ENCODE measurements at places on chromosomes 1 and 21. TPM values are rescaled to one million over a fixed set of nuclear protein-coding genes. Genes with fewer than 3 reads are reported as not detected.

Gene L1TD1
- not detected for total RNA-seq

Gene FPGT
- 6.0 TPM for total RNA-seq

Gene SPATC1L
- 1.5 TPM for total RNA-seq

Gene ATP6V1G3
- not detected for total RNA-seq

Gene STK40
- 109 TPM for total RNA-seq

Gene LRRC38
- 5.0 TPM for total RNA-seq

Gene S100A9
- 57.4 TPM for total RNA-seq

Gene ANGPTL7
- total RNA-seq, result 0.56 TPM

Gene NBPF12
- total RNA-seq, result 2.1 TPM

GRCh38 chr1:196400478-196401451 is 207.5 kb downstream of the KCNT2 start:
- no peaks in the 10 kb centered on the region for H3K27me3 ChIP-seq
- no peak overlapping the region for H3K27ac ChIP-seq
- H3K4me3 ChIP-seq, result no peak overlapping the region

DNA sequence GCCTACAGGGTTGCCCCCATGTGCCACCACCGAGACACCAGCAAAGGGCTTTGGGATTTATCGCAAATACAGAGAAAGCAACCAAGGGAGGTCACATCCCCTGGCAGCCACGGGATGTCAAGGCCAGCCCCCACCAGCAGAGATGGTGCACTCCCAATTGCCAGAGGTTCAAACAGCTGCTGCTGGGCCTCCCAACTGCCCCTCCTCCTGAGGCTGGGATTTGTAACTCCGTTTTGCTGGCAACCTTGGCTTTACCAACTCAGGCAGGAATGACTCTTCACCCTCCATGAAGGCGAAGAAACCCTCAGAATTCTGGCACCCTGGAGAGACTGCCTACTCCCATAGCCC is 11.6 kb downstream of the TMEM53 start:
- H3K36me3 ChIP-seq, result no peaks in the 10 kb centered on the region
- H3K4me3 ChIP-seq, result no peak overlapping the region

DNA sequence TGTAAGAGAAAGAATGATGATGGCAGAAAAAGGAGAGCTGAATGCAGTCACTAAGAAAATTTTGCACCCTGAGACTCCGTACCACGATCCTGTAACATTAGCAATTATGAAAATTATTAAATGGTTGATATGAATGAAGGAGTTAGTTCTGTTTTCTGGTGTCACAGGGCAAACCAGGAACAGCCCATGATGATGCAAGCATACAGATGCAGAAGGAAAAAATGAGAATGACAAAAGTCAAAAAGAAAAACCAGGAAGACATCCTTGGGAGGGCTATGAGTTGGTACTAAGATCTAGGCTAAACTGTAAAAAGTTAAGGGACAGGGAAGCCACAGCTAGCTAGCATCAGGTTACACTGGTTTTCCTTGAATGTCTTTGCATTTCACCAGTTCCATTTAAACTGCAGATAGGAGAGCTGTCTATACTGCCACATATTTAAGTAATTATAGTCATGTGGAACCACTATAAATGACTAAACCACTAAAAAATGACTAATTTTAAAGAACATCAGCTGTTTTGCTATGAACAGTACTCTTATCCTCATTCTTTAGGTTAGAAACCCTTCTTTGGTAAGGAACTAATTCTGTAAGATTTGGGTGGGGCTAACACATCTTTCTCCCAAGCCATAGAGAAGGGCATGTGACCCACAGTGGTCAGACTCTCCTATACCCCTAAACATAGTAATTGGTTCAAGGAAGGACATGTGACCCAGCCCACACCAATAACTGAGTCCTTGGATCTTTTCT is 11.4 kb downstream of the DOCK7 start:
- H3K4me1 ChIP-seq, result peaks cover 4% of the 10 kb centered on the region
- no peak overlapping the region for H3K27ac ChIP-seq
- no peaks in the 10 kb centered on the region for H3K27me3 ChIP-seq
- H3K4me3 ChIP-seq, result no peak overlapping the region
- no peak for DNase-seq
- H3K36me3 ChIP-seq, result no peaks in the 10 kb centered on the region

GRCh38 chr1:229507502-229507901 is 639 bp downstream of the NUP133 start:
- H3K4me1 ChIP-seq, result peaks cover 18% of the 10 kb centered on the region
- H3K36me3 ChIP-seq, result no peaks in the 10 kb centered on the region
- no peak for DNase-seq
- peak overlapping the region; percentile 91 for H3K4me3 ChIP-seq
- peak overlapping the region; percentile 94 for H3K27ac ChIP-seq
- H3K27me3 ChIP-seq, result no peaks in the 10 kb centered on the region

GRCh38 chr1:5501206-5501930 is 490.9 kb downstream of the NPHP4 start:
- no peak overlapping the region for H3K27ac ChIP-seq
- H3K4me1 ChIP-seq, result no peaks in the 10 kb centered on the region
- H3K27me3 ChIP-seq, result peaks cover 5% of the 10 kb centered on the region
- no peaks in the 10 kb centered on the region for H3K36me3 ChIP-seq

GRCh38 chr1:183262628-183263200 is 76.7 kb downstream of the LAMC2 start:
- H3K4me3 ChIP-seq, result no peak overlapping the region
- H3K4me1 ChIP-seq, result no peaks in the 10 kb centered on the region
- peaks cover 6% of the 10 kb centered on the region for H3K27me3 ChIP-seq
- H3K36me3 ChIP-seq, result no peaks in the 10 kb centered on the region
- H3K27ac ChIP-seq, result no peak overlapping the region

- H3K27me3 ChIP-seq, result peaks cover 61% of the 10 kb centered on the region
- no peaks in the 10 kb centered on the region for H3K36me3 ChIP-seq
- H3K4me3 ChIP-seq, result peak within 1 kb of the TSS; percentile 60
Measured at GRCh38 chr1:245154429-245155271, at the start of gene KIF26B. Gene KIF26B, plus strand, starts transcription at chr1:245154985. Its CDS starts 440 bp downstream, at chr1:245155425.

DNA sequence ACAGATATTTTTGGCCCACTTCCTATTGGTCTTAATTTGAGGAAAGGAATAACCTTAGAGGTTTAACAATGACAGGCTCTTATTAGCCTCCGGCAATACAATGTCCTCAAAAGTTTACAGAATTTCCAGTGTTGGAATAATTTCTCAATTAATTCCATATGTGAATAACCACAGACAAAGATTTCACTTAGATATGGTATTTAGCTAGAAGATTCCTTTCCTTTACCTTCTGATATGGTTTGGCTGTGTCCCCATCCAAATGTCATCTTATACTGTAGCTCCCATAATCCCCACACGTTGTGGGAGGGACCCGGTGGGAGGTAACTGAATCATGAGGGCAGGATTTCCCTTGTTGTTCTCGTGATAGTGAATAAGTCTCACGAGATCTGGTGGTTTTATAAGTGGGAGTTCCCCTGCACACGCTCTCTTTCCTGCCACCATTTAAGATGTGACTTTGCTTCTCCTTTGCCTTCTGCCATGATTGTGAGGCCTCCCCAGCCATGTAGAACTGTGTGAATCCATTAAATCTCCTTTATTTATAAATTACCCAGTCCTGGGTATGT is 54.9 kb upstream of the RGS7 start:
- no peaks in the 10 kb centered on the region for H3K36me3 ChIP-seq
- H3K4me3 ChIP-seq, result no peak overlapping the region
- no peak for DNase-seq
- H3K27me3 ChIP-seq, result no peaks in the 10 kb centered on the region

GRCh38 chr1:235642011-235642942 is 7.3 kb downstream of the GNG4 start:
- no peaks in the 10 kb centered on the region for H3K4me1 ChIP-seq
- DNase-seq, result no peak
- no peak overlapping the region for H3K4me3 ChIP-seq
- H3K27ac ChIP-seq, result no peak overlapping the region
- peaks cover 9% of the 10 kb centered on the region for H3K27me3 ChIP-seq

GRCh38 chr1:42524330-42524729 is 61.2 kb downstream of the CCDC30 start:
- no peak overlapping the region for H3K27ac ChIP-seq
- H3K4me1 ChIP-seq, result no peaks in the 10 kb centered on the region
- no peak overlapping the region for H3K4me3 ChIP-seq
- no peaks in the 10 kb centered on the region for H3K27me3 ChIP-seq

DNA sequence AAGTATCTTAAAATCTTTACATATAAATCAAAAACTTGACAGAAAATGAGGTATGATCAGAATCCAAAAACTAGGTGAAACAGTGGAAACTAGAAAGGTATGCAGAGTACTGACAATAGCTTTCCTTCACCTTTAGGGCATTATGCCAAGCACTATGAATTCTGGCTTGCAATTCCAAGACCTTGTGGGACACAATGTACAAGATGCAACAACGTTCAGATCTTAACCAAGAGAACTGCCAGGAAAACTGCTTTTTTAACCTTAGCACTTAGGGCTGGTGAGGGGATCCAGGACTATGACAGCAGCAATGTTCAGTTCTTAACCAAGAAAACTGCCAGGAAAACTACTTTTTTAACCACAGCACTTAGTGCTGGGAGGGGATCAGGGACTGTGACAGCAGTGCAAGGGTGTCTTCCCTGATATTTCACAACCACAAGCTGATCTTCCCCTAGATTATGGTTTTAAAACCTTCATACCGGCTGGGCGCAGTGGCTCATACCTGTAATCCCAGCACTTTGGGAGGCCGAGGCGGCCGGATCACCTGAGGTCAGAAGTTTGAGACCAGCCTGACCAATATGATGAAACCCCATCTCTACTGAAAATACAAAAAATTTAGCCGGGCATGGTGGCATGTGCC is 22.3 kb downstream of the FOXJ3 start:
- peaks cover 44% of the 10 kb centered on the region for H3K4me1 ChIP-seq
- no peaks in the 10 kb centered on the region for H3K36me3 ChIP-seq
- no peaks in the 10 kb centered on the region for H3K27me3 ChIP-seq
- H3K27ac ChIP-seq, result no peak overlapping the region
- H3K4me3 ChIP-seq, result no peak overlapping the region

DNA sequence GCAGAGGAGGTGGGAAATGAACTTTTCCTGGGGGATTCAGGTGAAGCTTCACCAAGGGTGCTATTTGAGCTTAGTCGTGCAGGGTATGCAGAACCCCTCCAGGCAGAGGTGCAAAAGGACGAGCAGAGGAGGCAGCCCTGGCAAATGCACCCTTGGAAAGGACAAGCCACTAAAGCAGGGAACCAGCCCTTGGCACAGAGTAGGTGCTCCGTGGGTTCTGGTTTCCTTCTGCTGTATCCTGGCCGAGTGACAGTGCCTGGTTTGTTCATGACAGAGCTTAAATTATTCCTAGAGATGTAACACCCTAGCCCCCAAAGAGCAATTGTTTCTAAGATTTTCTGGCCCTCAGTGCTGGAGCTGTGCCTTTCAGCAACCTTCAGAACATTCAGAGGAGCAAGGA is 73.4 kb upstream of the SYT6 start:
- no peaks in the 10 kb centered on the region for H3K27me3 ChIP-seq
- DNase-seq, result no peak
- no peak overlapping the region for H3K4me3 ChIP-seq
- H3K36me3 ChIP-seq, result no peaks in the 10 kb centered on the region

GRCh38 chr1:204466416-204467405 is 27.9 kb downstream of the PIK3C2B start:
- peak; percentile 81 for DNase-seq
- H3K4me1 ChIP-seq, result peaks cover 64% of the 10 kb centered on the region
- H3K27ac ChIP-seq, result peak overlapping the region; percentile 95

DNA sequence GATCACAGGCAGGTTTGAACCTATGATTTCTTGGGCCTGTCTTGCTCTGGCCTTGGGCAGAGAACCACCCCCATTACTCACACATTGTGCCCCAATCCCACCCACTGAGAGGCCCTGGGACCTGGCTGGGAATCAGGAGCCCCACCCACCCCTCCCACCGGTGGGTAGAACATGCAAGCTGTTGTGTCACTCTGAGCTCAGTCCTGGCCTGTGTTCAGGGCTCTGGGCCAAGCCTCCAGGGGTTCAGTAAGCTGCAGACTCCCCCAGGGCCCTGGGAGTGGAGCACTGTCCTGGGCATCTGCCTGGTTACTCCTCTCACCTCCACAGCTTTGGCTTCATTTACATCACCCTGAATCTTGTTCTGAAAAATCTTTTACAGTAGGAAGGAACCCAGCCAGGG is 270.5 kb downstream of the RRAGC start:
- no peak overlapping the region for H3K4me3 ChIP-seq
- H3K27ac ChIP-seq, result no peak overlapping the region
- no peak for DNase-seq
- H3K27me3 ChIP-seq, result no peaks in the 10 kb centered on the region
- no peaks in the 10 kb centered on the region for H3K36me3 ChIP-seq

DNA sequence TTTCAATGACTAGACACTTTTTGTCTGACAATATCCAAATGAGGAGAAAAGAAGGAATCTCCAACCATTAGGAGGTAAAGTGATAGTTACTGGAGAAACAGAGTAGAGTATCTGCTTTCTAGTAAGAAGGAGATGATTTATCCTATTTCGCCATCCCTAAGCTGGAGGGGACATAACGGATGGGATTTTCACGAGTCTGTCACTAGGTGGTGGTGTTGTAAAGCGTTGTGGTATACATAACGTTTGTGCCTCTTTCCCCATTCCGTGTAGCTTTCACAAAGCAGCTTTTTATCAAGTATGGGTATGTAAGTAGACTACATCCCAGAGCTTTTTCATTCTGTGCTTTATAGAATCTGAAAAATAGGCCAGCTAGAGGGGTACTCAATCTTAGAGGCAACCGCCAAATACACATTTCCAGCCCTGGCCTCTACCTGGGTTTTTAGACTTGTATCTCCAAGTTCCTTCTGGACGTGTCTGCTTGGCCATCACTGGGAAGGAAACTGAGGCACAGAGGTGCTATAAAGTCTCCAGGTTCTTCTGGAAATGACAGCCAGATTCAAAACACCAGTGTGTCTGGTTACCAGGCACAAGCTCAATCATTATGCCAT is 33.3 kb upstream of the FAM3B start:
- H3K27me3 ChIP-seq, result no peaks in the 10 kb centered on the region
- no peak for DNase-seq
- no peak overlapping the region for H3K27ac ChIP-seq
- no peak overlapping the region for H3K4me3 ChIP-seq
- no peaks in the 10 kb centered on the region for H3K36me3 ChIP-seq

DNA sequence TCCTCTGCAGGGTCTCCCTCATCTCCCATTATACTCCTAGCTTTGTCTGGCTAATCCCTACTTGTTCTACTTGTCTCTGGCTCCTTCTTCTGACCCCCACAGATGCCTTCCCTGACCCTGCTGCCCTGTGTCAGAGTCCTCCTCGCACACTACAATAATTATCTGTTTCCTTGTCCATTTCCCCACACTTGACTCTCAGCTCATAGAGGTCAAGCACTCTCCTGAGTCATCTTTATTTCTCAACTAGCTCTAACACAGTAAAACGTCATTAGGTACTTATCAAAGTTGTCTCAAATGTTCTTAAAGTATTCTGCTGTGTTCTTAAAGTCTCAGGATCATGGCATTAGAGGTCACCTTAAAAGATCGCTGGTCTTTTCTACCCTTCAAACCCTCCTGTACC is 47.1 kb downstream of the C8A start:
- H3K27ac ChIP-seq, result no peak overlapping the region
- no peaks in the 10 kb centered on the region for H3K27me3 ChIP-seq
- no peak overlapping the region for H3K4me3 ChIP-seq

Measured in gastrocnemius medialis (tissue), 4 donors.